Mammary epithelial cell (primary cell): ENCODE measurements at places on chromosomes 3 and 15. TPM values are rescaled to one million over a fixed set of nuclear protein-coding genes. Genes with fewer than 3 reads are reported as not detected.

DNA sequence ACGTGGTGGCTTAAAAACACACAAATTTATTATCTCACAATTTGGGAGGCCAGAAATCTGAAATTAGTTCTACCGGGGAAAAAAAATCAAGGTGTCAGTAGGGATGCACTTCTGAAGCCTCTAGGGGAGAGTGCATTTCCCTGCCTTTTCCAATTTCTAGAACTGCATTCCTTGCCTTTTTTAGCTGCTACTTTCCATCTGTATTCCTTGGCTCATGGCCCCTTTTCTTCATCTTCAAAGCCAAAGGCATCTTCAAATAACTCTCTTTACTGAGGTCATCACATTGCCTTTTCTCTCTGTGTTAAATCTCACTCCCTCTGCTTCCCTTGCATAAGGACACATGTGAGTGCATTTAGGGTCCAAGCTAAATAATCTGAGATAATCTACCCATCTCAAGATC lies 69.5 kb upstream of the NEO1 start:
- DNase-seq: no peak

The TIMP4 gene
- not detected for polyA plus RNA-seq

- no peak for DNase-seq
Measured at GRCh38 chr3:107268469-107268868, 108.8 kb upstream of the CCDC54 start.

DNA sequence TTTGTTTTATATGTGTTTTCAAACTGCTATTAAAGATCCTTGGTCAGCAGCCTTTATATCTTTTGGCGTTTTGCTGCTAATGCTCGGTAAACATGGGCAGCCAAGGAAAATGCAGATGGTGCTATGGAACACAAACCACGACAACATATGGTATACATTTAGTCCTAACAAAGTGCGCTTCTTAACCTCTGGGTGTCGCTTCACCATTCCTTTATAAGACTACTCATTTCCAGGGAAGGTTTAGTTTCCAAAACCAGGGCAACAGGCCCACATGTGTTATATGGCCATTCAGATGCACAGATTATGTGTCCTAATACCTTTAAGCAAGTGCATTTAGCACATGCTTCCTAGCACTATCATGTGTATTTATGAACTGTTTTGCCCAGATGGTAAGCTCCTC lies 14.7 kb downstream of the SHOX2 start:
- DNase-seq: peak; percentile 35

DNA sequence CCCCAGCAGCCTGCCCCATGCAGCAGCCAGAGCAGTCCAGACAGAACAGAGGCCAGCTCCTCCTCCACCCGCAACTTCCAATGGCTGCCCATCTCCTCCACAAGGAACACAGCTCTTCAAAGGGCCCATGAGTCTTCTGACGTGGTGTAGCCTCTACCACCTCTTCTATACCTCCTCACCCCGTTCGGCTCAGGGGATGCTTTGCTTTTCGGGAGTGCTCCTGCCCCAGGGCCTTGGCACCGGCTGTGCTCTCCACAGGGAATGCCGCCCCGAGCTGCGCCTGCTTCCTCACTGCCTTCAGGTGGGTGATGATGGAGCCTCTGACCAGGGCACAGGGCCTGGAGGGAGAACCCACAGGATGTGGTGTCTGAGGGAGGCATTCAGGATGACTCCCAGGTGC lies 14.6 kb downstream of the DNAJB8 start:
- DNase-seq: no peak

GRCh38 chr15:95872366-95872771 lies 458.1 kb upstream of the NR2F2 start:
- peak; percentile 91 for DNase-seq

The DUOXA2 gene
- not detected for polyA plus RNA-seq

DNA sequence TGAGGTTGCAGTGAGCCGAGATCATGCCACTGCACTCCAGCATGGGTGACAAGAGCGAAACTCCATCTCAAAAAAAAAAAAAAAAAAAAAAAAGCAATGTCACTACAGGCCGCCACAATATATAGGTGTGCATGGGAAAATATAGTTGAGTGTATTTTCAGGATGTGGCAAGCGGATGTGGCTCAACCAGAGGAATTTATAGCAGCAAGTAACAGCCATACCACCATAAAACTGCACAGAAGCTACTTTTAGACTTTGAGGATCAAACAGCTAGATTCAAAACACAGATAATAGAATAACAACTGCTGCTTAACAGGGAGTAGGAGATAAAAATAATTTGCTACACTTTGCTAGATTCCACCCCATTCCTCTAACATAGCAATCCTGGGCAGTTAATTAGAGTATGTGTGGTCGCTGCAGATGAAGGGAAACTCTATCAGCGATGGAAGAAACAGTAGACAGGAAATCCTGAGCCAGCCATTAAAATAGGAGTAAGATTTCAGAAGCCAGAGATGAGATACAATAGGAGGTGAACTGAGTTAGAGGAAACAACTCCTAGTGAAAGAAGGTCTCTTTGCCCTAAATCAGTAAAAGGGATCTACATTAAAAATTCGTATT lies 318.7 kb upstream of the STT3B start:
- DNase-seq: no peak

DNA sequence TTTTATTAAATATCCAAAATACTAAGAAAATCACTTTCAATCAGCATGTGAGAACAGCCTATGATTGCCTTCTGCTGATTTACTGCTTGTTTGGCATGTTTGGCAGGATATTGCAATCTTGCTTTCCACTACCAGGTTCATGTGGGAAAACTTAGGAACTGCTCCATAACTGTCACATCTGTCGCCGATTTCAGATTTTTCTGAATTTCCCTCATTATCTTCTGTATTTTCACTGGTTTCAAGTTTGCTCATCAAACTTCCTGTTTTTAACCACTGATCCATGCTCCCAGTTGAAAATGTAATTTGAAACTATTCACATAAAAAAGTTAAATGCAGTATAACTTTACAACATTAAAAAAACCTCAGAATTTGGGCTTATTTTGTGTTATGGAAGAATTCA lies 93.0 kb downstream of the NFKBIZ start:
- DNase-seq: no peak

The TICRR gene
- 8.3 TPM for polyA plus RNA-seq

The NPAP1 gene
- polyA plus RNA-seq: not detected

DNA sequence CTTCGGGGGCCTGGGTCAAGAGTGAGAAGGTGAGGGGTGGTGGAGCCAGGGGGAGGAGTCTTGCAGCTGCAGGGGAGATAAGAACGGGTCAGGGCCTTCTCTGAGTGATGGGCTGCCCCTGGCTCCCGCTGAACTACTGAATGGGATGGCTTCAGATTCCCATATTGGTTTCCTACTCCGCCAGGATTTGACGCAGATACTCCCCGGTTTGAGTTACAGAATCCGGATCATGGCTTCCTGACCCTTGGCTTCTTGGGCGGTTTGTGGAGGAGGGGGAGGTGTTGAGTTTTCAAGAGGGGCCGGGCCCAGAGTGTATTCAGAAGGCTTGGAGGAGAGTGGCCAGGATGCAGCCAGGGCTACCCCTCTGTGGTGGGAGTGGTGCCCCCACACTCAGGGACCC lies 119.9 kb upstream of the ATP2B2 start:
- DNase-seq: no peak

- peak; percentile 52 for DNase-seq
Measured at GRCh38 chr3:179318876-179319275, 4.0 kb upstream of the ZNF639 start.

DNA sequence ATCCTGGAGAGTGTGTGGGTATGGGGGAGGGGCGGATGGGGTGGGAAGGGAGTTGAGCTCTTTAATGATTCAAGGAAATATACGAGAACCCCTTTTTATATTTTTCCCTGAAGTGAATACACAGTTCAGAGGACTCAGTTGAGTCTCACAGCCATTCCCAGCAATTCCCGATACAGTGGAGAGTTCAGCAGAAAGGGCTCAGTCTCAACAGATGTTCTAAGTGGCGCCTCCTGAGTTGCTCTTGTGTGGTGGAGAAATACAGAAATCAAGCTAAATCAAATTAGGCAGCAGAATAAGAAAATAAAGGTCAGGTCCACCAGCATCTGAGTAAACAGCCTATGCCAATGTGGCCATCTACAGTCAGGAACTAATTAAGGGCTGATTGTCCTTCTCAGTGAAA lies 372.1 kb downstream of the NR2F2 start:
- DNase-seq: no peak

DNA sequence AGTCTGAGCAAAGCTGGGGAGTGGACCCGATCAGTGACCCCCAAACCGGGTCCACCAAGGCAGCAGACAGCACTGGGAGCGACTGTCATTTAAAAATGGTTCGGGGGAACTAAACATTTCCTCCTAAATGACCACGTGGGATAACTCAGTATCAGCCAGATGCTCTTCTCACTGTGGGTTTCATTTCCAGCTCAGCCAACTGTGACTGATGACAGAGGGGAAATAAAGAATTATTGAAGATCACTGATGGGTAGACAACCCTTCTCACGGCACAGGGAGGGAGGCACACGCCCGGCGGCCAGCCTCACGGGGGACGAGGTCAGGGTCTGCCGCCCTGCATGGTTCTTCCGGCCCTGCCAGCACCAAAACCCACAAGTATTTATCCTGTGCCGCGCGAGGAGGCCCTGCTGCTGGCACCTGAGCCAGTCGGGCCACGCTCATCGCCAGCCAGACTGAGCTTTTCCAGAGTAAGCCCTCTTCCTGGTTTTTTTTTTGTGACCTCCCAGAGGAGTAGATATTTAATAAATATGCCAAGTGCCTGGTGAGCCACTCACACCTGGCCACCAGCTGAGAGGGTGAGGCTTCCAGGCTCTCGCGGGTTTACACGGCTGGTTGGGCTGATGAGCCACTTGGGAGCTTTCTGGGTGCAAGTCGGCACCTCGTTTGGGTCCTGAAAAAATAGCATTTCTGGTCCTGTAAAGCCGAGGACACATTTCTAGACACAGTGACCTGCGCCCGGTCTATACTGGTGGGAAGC lies 6.2 kb downstream of the MELTF start:
- no peak for DNase-seq

GRCh38 chr3:126339466-126339865 lies 17.7 kb downstream of the KLF15 start:
- DNase-seq: no peak

DNA sequence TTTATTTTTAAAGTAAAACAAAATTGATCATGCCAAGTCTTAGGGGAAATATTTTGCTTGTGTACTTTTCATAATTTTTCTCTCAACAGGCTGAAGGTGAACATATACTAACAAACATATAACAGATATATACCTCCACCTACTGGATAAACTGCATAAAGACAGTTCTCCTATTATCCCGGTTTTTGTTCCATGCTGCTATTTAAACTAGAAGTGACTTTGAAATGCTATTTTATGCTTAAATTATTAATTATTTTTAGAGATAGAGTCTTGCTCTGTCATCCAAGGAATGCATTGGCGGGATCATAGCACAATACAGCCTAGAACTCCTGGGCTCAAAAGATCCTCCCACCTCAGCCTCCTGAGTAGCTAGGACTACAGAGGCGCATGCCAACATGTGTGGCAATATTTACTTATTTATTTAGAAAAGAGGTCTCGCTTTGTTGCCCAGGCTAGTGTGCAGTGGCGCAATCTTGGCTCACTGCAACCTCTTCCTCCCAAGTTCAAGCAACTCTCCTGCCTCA lies 49.8 kb downstream of the ST3GAL6 start:
- no peak for DNase-seq

DNA sequence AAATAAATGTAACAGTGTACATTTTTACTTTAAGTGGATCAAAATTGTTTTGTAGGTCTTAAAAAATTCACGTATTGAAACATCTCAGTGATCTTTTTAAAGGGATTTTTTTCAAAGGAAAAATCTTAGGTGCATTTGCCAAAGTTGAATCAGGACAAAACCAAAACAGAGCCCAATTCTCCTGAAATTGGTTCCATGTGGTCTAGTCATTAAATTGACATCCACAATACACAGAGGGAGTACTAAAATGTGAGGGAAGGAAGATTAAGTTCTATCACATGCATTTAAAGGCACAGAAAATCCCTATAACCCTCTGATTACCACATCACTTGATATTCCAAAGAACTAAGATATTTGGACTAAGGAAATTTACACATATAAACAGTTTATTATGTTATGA lies 39.3 kb upstream of the HDC start:
- DNase-seq: no peak

The ZDHHC23 gene
- polyA plus RNA-seq: 1.5 TPM

The CTXND1 gene
- not detected for polyA plus RNA-seq

DNA sequence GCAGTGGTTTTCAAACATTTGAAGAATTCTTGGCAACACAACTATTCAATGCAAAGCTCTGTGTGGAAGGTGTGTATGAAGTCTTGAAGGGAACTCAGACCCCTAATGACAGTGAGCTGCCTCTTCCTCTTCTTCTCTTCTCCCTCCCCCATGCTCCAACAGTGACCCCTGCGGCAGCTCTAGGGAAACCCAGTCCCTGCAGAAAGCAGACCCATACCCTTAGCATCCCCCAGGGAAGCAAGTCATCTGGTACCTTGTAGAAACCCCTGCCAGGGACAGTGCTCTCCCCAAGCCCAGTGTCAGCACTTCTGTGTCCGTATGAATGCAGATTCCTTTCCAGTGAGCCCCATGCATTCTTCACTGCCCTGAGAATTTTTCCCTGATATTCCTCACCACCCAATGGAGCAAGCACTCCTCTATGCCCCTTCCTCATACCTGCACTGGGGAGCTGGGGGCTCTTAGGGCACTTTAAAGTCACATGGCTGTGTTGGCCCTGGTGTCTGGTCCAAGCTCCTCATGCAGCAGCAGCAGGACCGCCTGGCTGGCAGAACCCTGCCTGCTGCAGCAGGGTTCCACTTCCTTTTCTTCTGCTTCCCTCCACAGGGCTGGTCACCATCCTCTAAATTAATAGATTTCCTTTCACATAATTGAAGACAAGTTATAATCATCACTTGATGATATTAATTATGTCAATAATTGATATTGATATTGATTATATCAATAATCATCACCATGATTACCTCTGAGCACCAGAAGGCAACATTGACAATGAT lies 442.5 kb downstream of the EPHB1 start:
- DNase-seq: no peak

DNA sequence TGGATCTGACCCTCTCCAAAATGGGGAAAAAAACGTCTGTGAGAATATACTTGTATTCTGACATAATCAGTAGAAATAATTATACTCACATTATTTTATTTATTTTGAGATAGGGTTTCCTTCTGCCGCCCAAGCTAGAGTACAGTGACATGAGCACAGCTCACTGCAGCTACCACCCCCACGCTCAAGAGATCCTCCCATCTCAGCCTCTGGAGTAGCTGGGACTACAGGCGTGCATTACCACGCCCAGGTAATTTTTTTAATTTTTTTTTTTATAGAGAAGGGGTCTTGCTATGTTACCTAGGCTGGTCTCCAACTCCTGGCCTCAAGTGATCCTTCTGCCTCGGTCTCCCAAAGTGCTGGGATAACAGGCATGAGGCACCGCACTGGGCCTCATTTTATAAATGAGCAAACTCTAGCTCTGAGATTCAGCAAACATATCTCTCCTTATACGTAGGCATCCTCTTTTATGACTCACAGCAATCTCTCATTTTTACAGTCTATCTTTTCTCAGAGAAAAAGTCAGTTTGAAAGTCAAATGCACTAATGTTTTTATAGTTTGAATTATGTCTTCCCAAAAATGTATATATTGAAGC lies 989 bp upstream of the VGLL3 start:
- DNase-seq: peak; percentile 41

GRCh38 chr3:40379674-40380306 lies 7.2 kb upstream of the ENTPD3 start:
- no peak for DNase-seq
